ENCODE measurements at places on chromosomes 4 and X.
A peak's percentile ranks its signal among the peaks of the same experiment; 100 is the strongest.

- DNase-seq = peak; percentile 29
Observed at GRCh38 chr4:72701987-72702819, 133.2 kb upstream of the ADAMTS3 start.

DNA sequence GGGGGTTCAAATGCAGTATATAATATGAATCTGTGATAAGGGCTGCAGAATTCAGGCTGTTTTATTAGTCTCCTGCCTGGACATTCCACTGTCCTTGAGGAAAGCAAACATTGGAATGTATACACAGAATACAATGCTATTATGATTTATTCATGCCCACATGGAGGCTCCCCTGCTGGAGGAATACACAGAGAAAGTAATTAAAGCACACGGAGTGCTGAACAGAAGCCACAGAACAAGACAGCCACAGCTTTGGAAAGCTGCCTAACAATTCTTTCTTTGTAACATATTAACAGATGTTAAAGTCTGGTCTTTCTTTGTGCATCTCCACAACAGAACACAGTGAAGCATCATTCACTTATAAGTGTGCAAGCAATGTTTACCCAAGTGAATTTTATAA lies 155.8 kb downstream of the ARAP2 start:
- DNase-seq = no peak

DNA sequence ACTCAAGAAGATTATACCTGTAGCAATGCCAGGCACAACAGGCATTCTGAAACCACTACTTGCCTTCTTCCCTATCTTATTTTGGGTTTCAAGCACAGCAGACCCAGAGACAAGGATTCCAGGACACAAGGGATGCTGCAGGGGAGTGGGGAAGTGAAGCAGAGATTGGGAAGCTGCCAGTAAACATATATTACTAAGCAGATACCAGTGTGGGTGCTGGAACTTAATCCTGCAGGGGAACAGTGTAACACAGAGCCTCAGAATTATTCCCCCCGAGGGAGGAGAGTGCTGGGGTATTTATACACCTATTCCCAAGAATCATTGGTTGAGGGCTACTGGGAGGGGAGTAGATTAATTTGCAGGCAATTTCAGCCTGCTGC lies 33.3 kb upstream of the MAML3 start:
- DNase-seq = no peak

DNA sequence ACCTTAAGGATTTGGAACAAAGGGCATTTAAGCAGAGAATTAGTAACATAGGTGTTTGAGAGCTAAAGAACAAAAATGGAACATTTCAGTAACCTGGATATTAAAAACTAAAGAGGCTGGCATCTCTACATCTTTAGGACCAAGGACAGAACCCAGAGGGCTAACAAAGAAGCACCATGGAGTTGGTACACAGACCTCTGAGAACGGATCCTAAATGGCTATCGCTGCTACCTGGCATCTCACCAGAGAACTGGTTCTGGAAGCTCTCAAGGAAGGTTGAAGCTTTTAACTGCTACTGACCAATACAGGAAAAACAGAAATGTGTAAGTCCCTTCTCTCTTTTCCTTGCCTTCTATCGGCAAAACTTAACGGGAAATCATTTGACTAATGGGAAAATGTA lies 118.4 kb upstream of the TLL1 start:
- no peak for DNase-seq

DNA sequence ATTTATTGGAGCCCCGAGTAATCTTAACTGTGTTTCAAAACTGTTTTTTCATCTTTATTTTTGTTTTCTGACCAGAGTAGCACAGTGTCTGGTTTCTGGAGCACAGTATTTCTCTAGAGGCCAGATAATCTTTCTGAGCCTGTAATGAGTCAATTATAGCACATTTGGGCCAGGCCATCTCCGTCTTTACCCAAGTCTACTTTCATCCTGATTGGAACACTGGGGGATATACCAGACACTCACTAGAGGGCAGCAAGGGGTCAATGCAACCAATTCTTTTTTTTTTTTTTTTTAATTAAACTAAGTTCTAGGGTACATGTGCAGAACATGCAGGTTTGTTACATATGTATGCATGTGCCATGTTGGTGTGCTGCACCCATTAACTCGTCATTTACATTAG lies 282.0 kb downstream of the ARHGAP24 start:
- DNase-seq = no peak

GRCh38 chr4:110197529-110198042 lies 829 bp downstream of the ELOVL6 start:
- peak; percentile 61 for DNase-seq

GRCh38 chrX:70439016-70439415 lies 5.6 kb upstream of the DLG3 start:
- DNase-seq = no peak

DNA sequence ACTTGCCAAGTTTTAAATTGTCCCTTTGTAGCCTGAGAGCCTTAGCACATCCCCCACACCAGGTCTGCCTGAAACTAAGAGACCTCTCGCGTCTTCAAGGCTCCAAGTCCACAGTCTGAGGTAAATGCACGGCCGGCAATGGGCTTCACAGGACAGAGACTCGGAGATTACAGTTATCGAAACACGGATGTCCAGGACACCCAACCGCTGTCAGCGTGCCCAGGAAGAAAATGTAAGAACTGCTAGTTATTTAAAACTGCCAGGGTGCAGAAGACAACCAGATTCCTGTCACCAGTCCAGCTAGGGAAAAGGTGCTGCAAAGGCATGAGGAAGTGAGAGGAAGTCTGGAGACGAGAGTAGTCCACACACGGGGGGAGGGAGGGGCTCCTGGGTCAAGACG lies 28.9 kb downstream of the ZNF827 start:
- DNase-seq = no peak

DNA sequence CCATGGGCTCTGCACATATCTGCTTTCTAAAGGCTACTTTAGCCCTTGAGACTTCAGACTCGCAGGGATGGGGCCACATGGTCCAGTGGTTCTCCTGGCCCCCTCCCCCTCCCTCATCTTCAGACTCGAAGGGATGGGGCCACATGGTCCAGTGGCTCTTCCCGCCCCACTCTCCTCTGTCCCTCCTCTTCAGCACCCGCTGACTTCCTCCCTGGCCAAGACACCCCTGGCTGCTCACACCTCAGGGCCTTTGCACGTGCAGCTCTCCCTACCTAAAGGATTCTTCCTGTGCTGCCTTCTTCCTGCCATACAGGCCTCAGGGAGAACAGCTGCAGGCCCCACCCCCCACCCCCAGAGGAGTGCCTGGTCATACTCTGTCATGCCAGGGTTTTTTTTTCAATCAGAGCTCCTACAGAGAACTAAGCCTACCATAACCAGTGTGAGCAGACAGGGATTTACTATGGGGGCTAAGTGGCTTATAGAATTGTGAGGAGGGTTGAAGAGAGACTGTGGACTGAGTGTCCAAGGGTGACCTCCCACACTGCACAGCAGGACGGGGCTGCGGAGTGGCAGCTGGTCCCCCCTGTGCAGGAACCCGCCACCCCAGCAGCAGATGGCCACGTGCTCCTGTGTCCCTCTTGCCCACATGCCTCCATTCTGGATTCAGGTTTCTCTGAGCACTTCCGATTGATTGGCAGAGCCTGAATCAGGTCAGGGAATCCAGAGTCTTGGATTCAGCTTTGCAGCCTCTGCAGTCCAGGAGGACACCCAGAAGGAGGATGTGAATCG lies 6.1 kb upstream of the SPON2 start:
- no peak for DNase-seq

GRCh38 chr4:121255986-121256750 lies 92.0 kb upstream of the TNIP3 start:
- peak; percentile 77 for DNase-seq

GRCh38 chr4:165115301-165115700 lies 2.6 kb upstream of the TMEM192 start:
- no peak for DNase-seq

DNA sequence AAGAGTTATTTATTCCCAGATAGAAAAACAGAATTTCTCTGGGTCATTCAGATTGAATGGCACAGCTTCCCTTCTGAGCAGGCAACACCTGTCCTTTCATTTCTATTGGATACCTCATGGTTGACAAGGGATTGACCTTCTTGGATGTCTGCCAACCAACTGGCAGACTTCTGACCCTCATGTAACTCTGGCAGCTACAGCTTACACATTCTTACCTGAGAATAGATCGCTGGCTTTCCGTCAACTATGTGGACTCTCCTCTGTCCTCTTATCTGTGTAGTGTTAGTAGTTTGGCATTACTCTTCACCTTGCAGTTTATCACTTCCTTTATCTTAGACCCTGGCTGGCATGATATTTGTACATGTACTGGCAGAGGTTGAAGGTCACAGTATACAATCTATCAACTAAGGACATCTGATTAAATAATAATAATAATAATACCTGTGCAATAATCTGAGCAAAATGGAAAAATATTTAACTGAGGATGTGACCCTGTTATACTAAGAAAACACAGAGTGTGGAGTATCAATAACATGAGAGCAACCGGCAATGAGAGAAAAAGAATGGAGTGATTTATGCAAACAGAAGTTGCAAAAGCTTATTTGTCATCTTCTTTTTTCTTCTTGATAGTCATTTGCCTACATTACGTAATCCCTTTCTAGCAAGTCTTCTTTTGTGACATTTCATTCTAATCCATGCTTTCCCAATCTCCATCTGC lies 1118.2 kb downstream of the ARAP2 start:
- DNase-seq = no peak

GRCh38 chrX:119132316-119132715 lies 4.7 kb upstream of the KIAA1210 start:
- no peak for DNase-seq

DNA sequence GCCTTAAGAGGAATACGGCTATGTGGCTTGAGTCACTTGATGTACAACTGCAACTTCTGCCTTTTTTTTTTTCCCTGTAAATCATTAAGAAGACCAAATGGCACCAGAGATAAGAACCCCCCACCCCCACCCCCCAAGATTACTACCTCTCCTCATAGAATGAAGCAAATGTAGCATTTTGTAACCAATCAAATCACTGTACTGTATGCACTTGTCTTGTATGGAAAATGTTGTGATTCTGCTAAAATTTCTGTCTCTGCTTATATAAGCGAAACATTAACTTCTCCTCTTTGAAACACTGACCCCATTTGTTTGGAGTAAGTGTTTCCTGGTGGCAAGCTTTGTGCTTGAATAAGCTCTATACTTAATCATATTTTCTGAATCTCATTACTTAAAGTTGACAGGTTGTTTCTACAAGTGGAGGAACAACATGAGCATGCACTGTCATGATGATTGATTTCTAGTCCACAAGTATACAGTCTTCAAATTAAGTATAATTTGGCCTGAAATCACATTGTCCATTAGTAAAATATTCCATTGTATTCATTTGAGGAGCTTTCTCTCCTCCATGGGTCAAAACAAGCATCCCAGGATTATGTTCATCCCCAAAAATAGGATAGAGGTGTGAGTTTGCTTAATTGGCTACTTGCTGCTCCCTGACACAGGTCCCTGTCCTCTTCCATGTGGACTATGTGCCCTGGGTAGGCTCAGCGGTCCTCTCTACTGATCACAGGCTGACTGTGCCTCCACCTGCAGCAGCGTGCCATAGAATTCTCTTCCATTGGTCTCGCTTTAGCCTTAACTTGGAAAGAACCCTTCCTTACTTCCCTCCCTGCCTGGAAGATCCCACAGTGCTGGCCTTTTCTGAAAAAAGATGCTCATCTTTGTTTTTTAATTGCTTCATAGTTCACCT lies 104.0 kb upstream of the BMP2K start:
- no peak for DNase-seq

GRCh38 chrX:2490634-2491033 lies 10.1 kb downstream of the DHRSX start:
- DNase-seq = no peak

DNA sequence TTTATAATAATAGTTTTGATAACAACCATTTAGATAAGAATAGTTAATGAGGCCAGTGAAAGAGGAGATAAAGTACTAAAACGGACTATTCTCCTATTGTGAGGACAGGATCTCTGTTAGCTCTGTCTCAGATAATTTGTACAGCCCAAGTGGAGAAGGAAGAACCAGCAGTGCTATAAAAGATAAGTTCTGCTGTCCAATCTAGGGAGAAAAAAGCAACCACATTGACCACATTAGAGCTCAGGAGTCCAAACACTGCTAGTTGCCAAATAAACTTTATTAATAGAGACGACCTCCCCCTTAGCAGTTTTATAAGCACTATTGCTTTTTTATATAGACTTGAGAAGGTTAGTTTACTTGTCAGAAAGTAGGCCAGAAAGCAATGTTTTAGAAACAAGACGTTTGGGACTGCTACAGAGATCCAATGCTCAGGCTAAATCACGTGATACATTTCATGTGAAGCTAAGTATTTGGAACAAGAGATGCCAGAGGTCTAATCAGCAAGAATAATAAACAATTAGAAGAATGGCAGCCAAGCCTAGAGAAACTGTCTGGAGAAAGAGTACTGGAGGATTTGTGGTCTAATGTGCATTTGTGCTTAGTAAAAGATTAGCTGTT lies 15.9 kb downstream of the IL15 start:
- no peak for DNase-seq

- DNase-seq = no peak
Observed at GRCh38 chrX:828411-828959, 197.9 kb downstream of the SHOX start.

DNA sequence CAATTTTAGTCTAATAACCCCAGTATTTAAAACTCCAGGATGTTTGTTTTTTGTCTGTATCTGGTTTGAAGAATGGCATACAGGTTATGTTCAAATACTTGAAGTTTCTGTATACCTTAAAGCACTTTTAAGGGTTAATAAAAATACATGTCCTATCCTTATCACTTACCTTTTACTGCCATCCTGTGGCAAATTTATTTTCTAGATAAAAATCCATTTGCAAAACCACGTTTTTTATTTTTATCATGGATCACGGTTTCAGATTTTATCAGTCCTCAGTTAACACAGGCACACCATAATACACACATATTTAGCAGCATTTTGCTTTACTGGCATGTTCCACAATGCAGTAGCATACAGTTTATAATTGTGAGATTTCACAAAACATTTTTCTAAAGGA lies 113.3 kb upstream of the H2AZ1 start:
- no peak for DNase-seq

- DNase-seq = peak; percentile 73
Observed at GRCh38 chrX:107654872-107655761, 26.8 kb downstream of the PRPS1 start.

DNA sequence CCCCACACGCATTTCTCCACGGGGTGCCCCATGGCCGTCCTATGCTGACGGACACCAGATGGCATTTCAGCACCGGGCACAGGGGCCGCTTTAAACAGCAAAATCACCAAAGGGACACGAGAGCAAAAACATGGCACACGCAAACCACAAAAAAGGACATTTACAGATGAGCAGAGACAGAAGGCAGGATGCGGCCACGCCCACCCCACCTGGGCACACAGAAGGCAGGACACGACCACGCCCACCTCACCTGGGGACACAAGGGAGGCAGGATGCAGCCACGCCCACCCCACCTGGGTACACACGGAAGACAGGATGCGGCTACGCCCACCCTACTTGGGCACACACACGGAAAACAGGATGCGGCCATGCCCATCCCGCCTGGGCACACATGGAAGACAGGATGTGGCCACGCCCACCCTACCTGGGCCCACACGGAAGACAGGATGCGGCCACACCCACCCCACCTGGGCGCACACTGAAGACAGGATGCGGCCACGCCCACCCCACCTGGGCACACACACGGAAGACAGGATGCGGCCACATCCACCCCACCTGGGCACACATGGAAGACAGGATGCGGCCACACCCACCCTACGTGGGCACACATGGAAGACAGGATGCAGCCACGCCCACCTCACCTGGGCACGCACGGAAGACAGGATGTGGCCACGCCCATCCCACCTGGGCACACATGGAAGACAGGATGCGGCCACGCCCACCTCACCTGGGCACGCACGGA lies 69.1 kb downstream of the FAM53A start:
- DNase-seq = no peak
